Aorta (tissue), 5 donors: ENCODE measurements at places on chromosomes 2 and 18. TPM values are rescaled to one million over a fixed set of nuclear protein-coding genes. Genes with fewer than 3 reads are reported as not detected.

RBMS1 gene
- total RNA-seq = 119 TPM

DNA sequence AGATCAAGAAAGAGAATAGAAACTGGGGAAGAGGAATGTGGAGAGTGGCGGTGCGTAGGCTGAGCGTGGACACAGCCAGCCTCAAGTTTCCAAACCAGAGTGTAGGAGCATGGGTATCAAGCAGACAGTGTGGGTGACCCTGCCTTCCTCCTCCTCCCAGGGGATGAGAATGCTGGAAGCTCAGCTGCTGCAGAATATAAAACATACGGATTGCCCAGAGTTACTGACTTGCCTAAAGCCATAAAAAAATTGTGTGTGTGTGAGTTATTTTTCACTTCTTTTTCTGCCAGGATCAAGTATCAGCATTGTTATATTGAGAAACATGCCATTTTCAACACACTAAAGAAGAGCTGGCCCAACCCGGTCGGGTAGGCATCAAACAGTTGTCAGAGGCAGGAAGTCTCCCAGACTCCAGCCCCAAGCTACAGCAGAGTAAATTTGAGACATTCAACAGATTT, 333.3 kb upstream of the ACVR2A start:
- DNase-seq = peak; percentile 76

DNA sequence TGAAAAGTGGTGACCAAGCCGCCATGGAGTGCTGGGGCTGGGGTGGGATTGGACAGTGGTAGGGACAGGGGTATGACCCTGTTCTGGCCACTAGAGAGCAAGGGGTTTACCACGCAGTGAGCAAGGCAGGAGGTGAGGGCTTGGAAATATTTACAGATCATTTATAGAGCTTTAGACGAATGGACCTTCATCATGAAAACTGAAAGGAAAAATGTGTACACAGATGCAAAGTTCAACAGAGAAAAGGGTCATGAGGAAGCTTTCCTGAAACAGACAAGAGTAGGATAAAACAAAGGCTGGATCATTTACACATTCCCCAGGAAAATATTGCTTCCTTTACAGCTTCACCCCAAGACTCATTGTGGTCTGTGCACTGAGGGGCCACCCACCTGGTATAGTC, 130.5 kb upstream of the SMAD2 start:
- peak; percentile 38 for DNase-seq

DNA sequence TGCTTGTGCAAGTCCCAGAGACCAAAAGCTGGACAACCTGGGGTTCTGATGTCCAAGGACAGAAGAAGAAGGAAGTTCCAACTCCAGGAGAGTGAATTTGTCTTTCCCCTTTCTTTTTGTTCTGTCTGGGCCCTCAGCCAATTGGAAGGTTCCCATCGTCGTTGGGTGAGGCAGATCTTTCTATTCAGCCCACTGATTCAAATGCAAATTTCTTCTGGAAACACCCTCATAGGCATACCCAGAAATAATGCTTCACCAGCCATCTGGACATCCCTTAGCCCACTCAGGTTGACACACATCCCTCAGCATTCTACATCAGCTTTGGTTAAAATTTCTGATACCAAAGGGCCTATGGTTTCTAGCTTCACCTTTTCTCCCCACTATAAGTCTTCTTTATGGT, 156.5 kb downstream of the SP3 start:
- DNase-seq = no peak

- no peak for DNase-seq
Observed at GRCh38 chr2:7588295-7588694, 671.1 kb downstream of the RNF144A start.

DNA sequence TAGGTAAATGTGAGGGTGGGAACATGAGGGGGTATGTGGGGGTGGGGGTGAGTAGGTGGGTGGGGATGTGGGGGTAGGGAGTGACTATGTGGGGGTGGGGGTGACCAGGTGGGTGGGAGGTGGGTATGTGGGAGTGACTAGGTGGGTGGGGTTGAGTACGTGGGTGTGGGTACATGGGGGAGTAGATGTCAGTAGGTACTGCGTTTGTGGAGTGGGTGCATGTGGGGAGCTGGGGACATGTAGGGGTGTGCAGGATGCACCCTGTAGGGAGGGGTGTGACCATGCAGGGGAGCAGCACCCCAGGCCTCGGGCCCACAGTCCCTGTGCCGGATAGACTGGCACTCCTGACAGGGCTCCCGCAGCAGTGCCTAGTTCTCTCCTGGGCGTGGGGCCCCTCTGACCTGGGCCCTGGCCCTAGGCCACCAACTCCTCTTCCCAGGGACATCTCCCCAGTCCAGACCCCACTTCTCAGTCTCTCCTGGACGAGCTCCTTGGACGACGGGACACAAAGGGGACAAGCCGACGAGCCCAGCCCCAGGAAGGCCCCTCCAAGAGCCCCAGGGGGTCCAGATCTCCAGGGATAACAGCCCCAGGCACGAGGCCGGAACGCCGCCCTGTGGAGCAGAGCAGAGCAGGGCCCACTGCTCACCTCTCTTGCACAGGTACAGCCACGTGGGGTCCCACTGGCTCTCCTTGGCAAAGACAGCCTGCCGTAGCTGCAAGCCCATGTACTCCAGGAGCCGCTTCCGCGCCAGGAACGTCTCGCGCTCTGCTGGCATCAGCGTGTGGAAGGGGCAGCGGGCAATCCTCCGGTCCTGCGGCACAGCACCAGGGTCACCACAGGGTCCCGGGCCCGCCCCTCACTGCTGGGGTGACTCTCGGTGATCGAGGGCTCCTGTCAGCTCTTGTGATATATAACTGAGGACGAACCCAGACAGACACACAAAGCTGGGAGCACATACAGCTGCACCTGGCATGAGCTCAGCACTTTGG, 58.2 kb downstream of the ANKMY1 start:
- peak; percentile 67 for DNase-seq

DNA sequence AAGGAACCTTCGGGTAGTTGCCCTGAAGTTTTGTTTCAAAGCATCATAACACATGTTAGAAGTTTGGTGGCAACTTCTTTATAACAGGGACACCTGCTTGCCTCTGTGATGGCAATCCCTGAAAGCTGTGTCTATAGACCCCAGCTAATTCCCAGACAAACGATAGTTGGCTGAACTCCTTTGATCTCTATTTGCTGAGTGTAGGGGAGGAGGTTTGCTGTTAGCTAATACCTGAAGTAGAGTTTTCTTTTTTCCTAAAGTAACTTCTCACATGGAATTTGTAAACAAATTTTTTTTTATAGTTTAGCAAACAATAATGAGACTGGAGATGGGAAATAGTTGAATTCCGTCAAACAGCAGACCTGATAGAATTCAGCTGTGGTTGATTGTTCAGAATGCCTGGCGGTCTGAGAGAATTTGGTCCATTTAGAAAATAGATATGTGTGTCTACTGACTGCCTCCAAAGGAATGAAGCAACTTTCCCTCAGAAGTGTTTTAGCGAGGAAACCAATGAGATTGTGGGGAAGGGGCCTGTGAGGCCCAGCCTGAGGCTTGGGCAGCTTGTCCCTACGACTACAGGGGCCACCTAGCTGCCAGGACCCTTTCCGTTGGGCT, 123.5 kb upstream of the EPAS1 start:
- no peak for DNase-seq

DNA sequence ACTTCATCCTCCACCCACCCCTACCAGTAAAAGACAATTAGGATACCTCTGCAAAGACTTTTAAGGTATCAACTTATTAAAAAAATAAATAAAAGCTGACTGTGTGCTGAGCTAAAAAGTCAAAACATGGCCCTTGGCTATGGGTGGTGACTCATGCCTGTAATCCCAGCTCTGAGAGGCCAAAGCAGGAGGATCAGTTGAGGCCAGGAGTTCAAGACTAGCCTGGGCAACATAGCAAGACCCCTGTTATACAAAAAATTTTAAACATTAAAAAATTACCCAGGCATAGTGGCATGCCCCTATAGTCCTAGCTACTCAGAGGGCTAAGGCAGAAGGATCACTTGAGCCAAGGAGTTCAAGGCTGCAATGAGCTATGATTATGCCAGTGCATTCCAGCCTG, 297.4 kb upstream of the FBXO11 start:
- no peak for DNase-seq

CDK5R2 gene
- not detected for total RNA-seq

DNA sequence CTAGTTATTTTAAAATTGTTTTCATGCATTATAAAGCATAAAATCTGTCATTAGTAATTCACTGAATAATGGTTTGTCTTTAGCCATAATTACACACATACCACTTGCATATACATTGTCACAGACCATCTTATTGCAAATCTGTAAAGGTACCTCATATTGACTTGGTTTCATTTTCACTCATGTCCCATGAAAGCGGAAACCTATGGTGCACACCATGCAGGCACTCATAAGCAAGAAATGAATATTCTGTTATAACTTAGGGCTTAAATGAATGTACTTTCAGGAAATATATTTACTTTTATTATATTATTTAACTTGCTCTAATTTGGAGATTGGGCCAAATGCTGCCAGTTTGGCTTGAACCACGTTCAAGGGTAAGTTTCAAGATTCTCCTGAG, 29.2 kb upstream of the STK17B start:
- DNase-seq = no peak

GRCh38 chr2:209451209-209451834, 27.5 kb downstream of the MAP2 start:
- no peak for DNase-seq

KATNAL2 gene
- 1.8 TPM for total RNA-seq

DNA sequence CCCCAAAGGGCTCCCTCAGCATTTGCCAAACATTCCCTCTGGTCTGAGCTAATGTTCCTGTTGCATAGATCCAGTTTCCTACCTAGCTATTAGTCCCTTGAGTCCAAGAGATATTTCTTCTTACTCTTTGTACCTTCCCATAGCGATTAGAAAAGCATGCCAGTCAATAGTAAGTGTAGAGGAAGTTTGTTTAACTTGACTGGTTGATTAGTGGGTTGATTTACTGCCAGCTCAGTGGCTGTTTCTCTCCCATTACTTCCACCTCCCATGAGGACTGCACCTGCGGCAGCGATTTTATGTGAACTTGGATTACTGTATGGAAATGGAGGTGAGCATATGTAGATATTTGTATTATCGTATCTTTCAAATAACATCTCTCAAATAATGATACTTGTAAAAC, 1748.4 kb upstream of the CELF4 start:
- no peak for DNase-seq
